ENCODE measurements at places on chromosomes 2 and 18. TPM values are rescaled to one million over a fixed set of nuclear protein-coding genes. Genes with fewer than 3 reads are reported as not detected.

Gene LIMS2
- 14.8 TPM for total RNA-seq

DNA sequence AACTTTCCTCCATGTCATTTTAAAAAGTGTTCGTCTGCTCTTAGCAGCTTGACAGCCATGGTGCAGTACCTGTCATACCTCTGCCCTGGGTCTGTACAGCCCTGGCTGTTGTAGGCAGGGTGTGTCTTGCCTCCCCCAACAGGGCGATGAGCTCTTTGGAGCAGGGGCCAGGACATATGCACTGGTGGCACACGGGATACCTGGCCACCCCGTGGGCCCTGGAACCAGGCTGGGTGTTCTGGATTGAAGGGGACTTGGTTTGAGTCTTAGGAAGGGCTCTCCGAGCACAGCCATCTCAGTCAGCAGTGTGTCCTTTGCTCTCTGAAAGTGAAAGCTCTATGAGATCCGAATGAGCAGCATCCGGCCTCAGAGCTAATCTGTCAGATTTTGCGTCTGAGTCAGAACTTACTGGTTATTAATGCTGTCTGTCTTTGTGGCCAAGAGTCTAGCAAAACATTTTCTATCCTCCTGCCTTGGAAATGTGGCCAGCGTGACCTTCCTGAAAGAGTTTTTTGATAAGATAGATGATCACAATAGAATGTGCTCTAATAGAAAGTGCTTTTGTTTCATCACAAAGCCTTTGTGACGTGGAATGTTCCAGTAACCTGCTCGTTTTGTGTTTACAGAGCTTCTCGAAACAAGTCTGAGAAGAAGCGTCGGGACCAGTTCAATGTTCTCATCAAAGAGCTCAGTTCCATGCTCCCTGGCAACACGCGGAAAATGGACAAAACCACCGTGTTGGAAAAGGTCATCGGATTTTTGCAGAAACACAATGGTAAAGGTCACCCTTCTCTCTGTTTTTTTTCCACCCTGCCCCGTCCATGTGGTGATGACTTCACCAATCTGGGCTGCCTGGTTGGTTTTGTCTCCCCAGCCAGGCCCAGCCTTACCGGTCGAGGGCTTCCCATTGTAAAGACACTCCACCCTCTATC, 77.3 kb upstream of the RPL31 start:
- DNase-seq, result peak; percentile 90

DNA sequence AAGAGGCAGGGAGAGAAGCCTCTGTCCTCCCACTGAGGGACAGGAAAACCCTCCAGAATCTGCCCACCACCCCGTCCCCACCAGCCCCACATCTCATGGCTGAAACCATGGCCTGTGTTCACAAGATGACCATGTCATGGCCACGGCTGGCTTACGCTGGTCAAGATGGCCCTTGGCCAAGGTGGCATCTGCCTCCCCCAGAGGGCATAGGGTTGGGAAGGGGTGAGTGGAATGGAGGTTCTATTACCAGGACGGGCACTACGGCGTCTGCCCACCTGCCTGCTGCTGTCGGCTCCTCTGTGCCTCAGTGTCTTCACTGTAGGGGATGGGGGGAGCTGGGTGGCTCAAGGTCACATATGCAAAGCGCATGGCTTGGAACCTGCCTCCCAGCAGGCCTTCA, 19.8 kb downstream of the ODC1 start:
- DNase-seq, result peak; percentile 87

GRCh38 chr2:196410008-196410407, 229.5 kb upstream of the CCDC150 start:
- DNase-seq, result no peak

GRCh38 chr2:48129293-48129950, 223.1 kb upstream of the FBXO11 start:
- DNase-seq, result no peak

DNA sequence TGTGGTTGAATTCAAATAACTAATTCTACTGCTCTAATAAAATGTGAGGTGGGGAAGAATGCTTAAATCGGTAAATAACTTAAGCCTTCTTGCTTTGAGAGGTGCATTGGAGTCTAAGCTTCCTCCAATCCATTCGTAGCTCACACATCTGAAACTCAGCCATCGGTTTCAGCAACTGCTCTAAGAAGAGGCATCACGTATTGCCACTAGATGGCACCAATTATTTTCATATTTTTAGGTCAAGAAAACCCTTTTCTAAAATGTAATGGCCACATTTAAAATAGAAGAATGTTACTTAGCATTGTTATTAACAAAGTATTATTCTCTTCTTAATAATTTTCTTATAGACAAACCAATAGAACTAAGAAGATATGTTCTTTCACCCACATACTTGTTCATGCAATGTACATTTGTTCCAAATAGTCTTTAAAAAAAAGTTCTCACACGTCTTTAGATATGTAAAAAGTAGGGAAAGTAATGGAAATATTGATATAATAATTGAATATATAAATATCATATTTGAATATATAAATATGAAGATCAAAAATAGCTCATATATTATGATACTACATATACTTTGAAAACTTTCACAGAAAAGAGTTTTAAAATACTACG, 229.8 kb downstream of the CCDC178 start:
- no peak for DNase-seq

All from osteoblast (primary cell).